ENCODE measurements at places on chromosomes 12 and 14. TPM values are rescaled to one million over a fixed set of nuclear protein-coding genes. Genes with fewer than 3 reads are reported as not detected.

KRT75 gene
- not detected for total RNA-seq

TBC1D30 gene
- total RNA-seq, result 2.0 TPM

PPP1R1A gene
- not detected for total RNA-seq

MMP19 gene
- 40.3 TPM for total RNA-seq

ADCK1 gene
- 11.2 TPM for total RNA-seq

STYK1 gene
- not detected for total RNA-seq

COCH gene
- total RNA-seq, result 1.3 TPM

Data from cardiac atrium fibroblast (primary cell).